ENCODE measurements at places on chromosomes 2 and 18.

- peak; percentile 1 for DNase-seq
Observed at GRCh38 chr2:3636586-3637310, 21.3 kb upstream of the ALLC start.

- no peak for DNase-seq
Observed at GRCh38 chr2:36193680-36194079, 161.9 kb upstream of the CRIM1 start.

- DNase-seq, result no peak
Observed at GRCh38 chr2:200469708-200470211, 40.1 kb downstream of the KCTD18 start.

DNA sequence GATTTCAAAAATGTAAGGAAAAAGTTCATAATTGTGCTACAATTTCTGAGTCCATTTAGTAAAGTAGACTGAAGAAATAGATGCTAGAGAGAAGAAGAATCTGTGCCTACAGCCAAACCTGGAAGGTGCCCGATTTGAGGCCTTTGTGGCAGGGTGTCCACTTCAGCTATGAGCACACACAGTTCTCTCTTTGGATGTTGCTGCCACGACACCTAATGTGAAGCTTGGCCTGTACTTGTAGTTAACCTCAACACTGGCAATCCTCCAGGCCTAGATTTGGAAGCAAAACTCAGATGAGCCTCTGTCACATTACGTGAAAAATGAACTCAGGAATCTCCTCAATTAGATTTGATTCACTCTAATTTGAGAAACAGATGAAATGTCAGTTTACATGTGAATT lies 90.1 kb upstream of the LRP1B start:
- DNase-seq, result no peak
